MCF 10A (cell line): ENCODE measurements at places on chromosomes 16 and 17.
A peak's percentile ranks its signal among the peaks of the same experiment; 100 is the strongest.

GRCh38 chr17:69581061-69581961 is 166.8 kb downstream of the MAP2K6 start:
- DNase-seq: no peak

DNA sequence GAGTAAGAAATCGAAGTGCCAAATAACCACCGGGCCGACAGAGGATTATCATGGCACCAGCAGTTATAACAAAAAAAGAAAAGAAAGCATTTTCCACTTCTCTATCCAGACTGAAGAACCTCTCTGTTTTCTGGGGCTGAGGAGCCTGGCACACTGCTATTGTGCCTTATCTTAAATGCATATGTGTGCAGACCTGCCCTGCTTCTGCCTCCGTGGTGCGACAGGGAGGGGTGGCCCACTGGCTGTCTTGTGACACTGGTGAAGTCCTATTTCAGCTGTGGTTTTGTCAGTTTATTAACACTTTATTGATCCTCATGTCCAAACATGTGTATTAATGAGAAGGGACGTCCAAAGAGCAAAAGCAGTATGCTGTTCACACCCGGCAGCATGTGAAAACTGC is 55.4 kb downstream of the CDK5R1 start:
- no peak for DNase-seq

DNA sequence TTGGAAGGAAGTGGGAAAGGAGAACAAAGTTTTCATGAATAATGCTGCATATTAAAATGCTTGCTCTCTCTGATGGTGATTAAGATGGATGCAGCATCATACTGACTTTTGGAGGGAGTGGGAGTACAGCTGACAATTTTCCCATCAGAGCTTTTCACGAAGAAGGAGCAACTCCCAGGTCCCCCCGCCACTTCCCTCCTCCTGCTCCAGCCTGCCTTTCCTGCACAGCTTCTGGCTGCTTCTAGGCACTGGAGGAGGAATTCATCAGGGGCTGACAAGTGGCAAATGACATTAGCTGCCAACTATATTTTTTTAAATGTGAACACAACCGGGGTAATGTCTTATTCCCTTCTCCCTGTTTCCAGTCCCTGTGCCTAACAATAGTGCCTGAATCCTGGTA is 477.9 kb downstream of the SHISA9 start:
- no peak for DNase-seq

DNA sequence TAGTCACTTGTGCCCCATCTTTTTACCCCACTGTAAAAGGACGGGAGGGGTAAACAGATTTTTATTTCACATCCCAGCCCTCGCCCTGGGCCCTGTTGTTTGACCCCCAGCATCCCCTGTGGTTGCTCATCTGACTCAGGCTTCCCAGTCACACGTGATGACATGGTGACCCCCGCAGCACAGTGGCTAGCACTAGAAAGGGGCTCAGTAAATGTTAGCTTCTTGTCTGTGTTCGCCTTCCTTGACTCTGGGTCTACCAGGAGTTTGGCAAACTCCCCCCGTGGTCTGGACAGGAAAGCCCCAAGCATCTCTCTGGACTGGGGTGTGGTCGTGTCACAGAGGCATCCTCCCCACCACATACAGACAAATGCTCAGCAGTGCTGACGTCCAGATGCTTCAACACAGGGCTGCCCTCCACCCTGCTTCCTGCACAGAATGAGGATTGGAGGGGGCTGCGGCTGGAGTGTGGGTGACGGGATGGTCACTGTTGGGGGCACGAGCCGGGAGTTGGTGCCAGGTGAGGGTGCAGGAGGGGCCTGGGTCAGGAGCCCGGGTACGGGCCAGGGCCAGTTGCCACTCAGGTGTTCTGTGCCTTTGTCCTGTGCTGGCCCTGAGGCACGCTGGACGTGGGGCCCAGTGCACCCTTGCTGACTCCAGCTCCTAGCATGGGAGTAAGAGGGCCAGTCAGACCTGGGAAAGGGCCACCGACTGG is 69.1 kb downstream of the METRNL start:
- DNase-seq: no peak

DNA sequence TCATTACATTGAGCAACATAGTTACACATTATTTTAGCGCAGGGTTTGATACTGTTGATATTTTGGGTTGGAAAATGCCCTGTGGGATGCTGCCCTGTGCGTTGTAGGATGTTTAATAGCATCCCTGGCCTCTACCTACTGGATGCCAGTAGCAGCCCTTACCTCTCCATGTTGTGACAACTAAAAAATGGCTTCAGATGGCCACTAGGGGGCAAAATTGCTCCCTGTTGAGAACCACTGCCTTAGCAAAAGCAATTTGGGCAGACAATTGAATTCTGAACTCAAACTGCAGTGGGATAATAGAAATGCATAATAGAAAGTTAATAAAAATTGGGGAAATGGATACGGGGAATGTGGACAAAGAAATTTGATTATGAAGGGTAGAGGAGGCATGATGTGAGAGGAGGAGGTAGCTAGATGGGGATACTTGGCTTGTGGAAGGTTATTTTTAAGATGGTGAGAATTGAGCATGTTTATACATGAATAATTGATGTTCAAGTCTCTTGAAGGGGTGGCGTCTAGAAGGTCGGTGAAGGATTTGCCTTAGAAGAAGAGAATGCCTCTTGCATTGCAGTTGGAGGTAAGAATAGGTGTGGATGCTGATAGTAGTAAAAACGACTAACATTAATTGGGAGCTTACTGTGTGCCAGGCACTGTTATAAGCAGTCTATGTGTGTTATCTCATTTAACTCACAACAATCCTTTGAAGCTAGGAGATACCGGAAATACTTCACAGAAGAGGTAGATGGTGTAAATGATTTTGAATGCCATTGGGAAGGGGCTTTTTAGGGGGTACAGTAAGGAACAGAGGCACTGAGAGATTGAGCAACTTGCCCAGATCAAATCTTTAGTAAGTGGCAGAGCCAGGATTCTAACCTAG is 19.0 kb downstream of the HEATR9 start:
- DNase-seq: peak; percentile 80

GRCh38 chr16:29312835-29313558 is 93.5 kb downstream of the NPIPB11 start:
- DNase-seq: no peak

- DNase-seq: no peak
Observed at GRCh38 chr16:1053121-1053521, 19.4 kb upstream of the SSTR5 start.

DNA sequence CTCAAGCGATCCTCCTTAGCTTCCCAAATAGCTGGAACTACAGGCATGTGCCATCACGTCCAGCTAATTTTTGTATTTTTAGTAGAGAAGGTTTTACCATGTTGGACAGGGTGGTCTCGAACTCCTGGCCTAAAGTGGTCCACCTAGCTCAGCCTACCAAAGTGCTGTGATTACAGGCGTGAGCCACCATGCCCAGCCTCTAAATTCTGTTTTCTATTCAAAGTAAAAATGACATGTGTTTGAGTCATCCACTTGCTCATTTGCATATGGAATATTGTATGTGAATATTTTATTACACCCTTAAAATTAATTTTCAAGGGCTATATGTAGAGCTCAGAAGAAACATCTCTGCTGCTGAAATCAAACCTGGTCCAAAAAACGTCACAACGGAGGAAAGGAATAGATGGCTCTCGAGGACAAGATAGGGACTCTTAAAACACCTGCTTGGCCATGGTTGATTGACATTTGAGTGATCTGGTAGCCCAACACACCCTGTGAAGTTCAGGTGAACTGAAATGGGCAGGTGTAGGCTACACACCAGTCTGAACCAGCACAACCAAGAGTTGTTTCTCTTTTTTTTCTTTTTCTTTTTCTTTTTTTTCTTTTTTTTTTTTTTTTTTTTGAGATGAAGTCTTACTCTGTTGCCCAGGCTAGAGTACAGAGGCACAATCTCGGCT is 51.1 kb downstream of the SF3B3 start:
- DNase-seq: no peak
